ENCODE measurements at places on chromosomes 6 and 20.

- no peak for DNase-seq
These were observed 25.9 kb downstream of the TBC1D20 start for GRCh38 chr20:436476-436875.

DNA sequence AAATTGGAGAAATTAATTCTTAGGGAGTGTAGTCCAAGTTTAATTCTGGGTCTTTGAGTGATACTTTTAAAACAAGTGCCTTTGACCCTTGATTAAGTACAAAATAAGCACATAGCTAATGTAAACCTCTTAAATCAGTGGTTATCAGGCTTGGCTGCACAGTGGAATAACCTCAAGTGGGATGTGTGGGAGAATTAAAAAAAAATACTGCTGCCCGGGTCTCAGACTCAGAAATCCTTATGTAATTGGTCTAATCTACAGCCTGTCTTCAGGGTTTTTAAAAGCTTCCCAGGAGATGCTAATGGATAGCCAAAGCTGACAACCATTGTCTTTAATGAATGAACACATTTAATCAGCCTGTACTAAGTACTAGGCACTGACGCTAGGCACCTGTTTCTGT, 28.5 kb upstream of the TMEM14A start:
- DNase-seq = no peak

- DNase-seq = no peak
These were observed 16.2 kb downstream of the STAU1 start for GRCh38 chr20:49171909-49172308.

DNA sequence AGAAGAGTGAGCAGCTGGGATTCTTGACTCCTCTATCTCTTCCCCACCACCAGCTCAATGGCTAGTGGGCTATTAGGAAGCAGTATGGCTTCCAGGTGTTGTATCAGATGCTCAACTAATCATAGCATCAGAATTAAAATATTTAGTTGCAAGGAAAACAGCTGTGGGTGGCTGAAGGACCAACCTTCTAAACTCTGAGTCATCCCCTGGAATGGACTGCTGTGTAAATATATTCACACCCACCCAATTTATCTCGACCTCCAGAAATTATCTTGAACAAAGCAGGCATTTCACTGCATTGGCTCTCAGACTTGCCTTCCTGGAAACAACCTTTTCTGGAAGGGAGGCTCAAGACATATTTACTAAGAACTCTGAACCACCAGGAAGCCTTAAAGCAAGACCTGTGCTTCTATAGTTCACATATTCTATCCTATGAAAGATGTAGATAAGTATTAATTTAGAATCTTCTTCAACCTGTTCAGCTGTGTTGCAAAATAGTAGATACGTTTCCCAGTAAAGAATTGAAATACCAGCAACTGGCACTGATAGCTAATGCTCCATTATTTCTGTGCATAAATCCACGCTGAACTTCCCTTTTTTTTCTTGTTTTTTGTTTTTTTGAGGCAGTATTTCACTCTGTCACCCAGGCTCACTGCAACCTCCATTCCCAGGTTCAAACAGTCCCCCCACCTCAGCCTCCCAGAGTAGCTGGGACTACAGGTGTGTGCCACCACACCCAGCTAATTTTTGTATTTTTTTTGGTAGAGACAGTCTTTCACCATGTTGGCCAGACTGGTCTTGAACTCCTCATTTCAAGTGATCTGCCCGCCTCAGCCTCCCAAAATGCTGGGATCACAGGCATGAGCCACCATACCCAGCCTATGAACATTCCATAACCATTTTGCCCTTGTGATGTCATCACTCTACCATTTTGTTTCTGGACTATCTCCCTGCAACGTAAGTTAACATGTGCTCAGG, 56.9 kb upstream of the CD2AP start:
- DNase-seq = peak; percentile 9

DNA sequence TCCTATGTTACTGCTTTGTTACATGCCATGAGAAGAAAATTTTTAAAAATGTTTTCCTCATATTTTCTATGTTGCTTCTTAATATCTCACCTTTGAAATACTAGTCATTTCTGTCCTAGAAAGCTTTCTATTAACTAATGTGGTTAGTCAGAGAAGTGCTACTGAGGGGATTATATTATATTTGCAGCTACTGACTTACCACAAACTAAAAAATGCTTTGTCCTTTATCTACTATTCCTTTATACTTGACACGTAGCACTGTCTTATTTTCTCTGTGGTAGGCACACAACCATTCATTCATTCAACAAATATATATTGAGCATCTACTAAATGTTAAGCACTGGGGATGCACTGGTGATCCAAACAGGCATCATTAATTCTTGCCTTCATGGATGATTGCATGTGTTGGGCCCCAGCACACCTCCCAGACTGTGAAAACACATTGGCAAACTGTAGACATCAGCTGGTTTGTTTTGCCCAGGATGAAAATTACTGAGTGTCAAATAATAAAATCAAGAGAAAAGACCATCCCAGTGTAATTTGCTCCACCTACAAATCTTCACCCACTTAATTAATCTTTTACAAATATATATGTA, 10.7 kb upstream of the MLIP start:
- DNase-seq = no peak

GRCh38 chr6:79138146-79138545, 60.1 kb upstream of the PHIP start:
- DNase-seq = no peak

DNA sequence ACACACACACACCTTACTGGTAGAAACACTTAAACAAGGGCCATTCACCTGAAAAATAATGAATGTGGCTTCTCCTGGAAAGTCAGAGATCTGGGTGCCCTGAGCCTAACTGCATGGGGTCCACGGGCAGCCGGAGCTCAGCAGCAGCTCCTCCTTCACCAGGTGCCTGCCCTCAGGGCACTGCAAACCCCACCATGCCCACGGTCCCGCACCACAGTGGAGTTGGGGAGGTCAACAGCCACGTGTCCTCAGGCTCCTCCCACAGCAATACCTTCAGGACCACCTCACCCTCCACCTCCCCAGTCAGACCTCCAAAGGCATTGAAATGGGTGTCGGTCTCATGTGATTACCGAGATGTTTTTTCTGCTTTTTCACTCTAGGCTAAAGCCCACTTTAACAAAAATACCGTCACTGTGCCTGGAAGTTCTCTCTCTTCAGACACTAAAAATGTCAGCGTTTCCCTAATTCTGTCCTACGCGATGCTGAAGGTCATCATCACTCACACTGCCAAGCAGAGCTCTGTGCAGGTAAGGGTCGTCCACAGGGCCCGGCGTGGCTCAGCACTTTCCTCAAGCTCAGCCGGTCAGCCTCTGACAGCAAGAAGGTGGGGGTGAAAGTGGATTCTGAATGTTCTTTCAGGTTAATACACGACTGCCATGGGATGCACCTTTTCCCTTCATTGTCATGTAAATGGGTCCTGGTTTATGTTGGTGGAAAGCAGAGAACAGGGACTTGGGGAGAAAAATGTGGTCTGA, 48.9 kb downstream of the CDK5RAP1 start:
- no peak for DNase-seq

- no peak for DNase-seq
These were observed 47.8 kb downstream of the GMPR start for GRCh38 chr6:16286151-16286522.

DNA sequence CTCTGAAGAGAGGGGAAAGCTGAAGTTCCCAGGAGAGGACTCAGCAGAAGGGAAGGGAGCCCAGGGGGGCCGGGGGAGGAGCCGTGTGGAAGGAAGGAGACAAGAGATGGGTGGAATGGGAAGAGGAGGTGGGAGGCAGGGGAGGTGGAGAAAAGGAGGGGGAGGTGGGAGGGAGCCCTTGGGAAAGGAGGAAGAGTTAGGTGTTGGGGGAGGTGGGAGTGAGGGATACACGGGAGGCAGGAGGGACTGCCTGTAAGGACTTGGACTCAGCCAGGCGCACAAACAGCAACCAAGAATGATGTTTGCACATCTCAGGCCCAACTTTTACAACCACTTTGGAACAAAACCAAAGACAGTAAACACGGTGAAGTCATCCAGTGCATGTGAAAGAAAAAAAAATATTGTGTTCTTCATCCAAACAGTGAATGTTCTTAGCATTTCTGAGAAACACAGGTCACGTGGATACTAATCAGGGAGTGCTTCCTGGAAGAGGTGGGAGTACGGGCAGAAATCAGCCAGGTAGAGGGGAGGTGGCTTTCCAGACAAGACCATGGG, 17.4 kb upstream of the LSM14B start:
- DNase-seq = no peak

- no peak for DNase-seq
These were observed 742.0 kb upstream of the POU3F2 start for GRCh38 chr6:98092331-98092730.

GRCh38 chr20:61014491-61014890, 237.6 kb upstream of the CDH4 start:
- no peak for DNase-seq

- DNase-seq = no peak
These were observed 689.9 kb downstream of the QKI start for GRCh38 chr6:164104432-164104831.

GRCh38 chr6:37049758-37050044, 44.2 kb downstream of the FGD2 start:
- DNase-seq = no peak

- no peak for DNase-seq
These were observed 246.7 kb downstream of the FOXC1 start for GRCh38 chr6:1856381-1856780.

DNA sequence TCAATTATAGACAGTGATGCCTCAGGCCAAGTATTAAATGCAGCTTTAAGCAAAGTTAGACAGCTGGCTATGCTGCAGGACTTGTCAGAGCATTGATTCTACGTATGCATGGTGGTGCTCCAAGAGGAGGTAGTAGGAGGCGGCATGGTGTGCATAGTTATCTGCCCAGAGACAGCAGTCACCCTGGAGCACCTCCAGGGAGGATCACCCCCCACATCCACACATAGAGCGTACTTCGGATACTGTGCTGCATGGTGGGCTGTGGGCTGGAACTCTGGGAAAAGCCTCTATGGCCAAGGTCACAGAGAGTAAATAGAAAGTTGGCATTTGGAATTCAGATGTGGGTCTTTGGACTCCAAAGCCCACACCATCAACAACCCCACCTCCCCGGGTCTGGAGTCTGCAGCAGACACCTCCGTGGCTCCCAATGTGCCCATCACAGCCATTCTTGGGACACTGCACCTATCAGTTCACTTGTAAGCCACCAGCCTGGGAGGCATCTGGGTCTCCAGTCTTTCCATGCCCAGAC, 64.5 kb upstream of the STX16 start:
- DNase-seq = no peak

GRCh38 chr6:133550026-133550425, 308.9 kb downstream of the EYA4 start:
- DNase-seq = no peak

GRCh38 chr20:49482621-49483017, at the start of gene KCNB1:
Gene KCNB1, minus strand, starts transcription at chr20:49482668. Its CDS starts 188 bp downstream, at chr20:49482480.
- peak; percentile 83 for DNase-seq

DNA sequence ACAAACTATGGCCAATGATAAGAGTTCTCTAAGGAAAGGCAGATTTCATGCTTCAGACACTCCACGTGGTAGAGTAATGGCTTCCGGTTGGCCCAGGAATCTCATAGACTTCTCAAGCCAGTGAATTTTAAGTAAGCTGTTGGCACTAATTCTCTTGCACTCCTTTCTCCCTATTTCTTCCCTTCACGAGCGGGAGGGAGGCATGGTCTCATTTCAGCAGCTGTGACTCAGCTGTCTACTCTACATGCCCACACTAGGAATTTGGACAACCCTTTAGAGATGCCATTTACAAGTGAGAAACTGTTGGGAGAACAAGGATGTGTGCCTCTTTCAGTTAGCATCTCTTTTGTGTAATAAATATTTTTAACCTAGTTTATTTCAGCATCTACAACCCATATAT, 107.7 kb downstream of the PTPRK start:
- no peak for DNase-seq

DNA sequence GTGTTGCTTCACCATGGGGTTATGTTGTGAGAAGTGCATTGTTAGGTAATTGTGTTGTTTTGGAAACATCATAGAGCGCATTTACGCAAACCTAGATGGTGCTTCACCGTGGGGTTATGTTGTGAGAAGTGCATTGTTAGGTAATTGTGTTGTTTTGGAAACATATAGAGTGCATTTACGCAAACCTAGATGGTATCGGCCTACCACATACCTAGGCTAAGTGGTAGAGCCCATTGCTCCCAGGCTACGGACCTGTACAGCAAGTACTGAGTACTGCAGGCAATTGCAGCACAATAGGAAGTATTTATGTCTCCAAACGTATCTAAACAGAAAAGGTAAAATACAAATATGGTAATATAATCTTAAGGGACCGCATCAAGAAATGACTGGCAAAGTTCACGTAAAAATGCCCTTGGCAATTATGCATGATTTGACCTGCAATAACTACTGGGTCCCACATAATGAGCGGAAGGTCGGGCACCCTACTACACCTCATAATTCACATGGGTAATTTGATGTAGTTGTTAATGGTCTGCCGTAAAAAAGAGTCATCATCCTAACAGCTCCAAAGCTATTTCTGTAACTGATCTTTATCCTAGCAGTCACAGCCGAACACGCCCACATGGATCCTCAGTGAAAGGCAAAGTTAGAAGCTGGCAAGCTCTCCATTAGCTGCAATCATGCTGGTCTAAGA, 76.0 kb downstream of the RSPH3 start:
- no peak for DNase-seq

DNA sequence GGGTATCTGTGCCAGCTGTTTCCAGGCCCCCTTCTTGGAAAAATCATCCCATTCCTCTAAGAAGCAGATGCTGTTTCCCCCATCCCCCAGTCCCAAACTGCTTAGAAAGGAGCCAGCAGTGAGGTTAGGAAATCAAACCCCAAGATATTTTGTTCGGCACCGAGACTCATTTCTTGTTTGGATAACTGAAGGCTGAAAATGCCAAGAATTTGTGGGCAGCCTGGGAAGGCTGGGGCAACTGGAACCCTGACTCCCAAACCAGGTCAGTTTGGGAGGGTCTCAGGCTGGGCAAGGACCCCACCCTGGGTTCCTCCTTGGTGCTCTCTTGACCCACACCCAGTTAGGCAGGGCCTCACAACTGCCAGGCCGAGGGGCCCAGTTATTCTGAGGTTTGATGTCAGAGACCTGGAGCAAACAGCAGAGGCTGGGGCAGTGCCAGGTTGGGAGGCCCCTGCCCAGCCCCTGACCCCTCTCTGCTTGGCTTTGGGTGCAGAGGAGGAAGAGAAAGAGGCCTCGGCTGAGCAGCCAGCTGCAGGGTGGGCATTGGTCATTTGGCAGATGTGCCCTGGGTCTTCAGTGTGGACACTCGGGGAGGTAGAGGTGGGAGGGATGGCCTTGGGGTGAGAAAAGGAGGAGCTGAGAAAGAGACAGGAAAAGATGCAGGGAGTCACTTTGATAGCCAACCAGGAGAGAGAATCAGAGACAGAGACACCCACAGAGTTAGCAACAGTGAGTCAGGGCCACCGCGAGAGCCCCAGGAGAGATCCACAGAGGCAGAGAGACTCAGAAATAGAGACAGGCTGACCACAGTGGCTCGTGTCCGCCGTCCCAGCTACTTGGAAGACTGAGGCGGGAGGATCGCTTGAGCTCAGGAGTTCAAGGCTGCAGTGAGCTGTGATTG, 5.0 kb downstream of the ANGPT4 start:
- DNase-seq = no peak

- no peak for DNase-seq
These were observed 243.1 kb downstream of the LRFN2 start for GRCh38 chr6:40343877-40344565.

GRCh38 chr20:57403216-57403615, 12.0 kb downstream of the RBM38 start:
- no peak for DNase-seq
